ENCODE measurements at places on chromosomes 1 and 21.

GRCh38 chr1:230215529-230215928 is 148.5 kb downstream of the GALNT2 start:
- H3K27me3 ChIP-seq, result no peaks in the 10 kb centered on the region
- H3K4me1 ChIP-seq, result peaks cover 20% of the 10 kb centered on the region
- no peak overlapping the region for H3K27ac ChIP-seq

- no peak overlapping the region for H3K27ac ChIP-seq
- peaks cover 33% of the 10 kb centered on the region for H3K4me1 ChIP-seq
- peak overlapping the region; percentile 52 for H3K4me3 ChIP-seq
- H3K36me3 ChIP-seq, result no peaks in the 10 kb centered on the region
- no peak for DNase-seq
Observed at GRCh38 chr1:11690397-11691301, 861 bp upstream of the DRAXIN start.

DNA sequence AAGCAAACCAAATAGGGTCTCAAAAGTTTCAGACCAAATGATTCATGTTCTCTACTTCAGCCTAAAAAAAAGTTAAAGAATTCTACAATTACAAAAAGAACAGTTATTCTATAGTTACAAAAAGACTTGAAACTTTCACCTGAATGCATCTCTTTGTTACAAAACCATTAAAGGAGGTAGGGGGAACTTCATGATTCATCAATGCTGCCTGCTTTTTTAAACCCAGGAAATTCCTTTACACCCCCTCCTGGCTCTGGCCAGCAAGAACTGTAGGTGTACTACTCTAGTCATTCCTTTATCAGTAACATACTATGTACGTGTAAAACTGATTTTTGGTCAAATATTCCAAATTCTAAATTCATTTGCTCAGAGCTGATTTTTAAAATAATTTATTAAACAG is 5.0 kb downstream of the FAF1 start:
- H3K4me3 ChIP-seq, result no peak overlapping the region
- no peak for DNase-seq
- no peak overlapping the region for H3K27ac ChIP-seq
- no peaks in the 10 kb centered on the region for H3K27me3 ChIP-seq
- H3K36me3 ChIP-seq, result no peaks in the 10 kb centered on the region

- no peaks in the 10 kb centered on the region for H3K4me1 ChIP-seq
- no peak for DNase-seq
- no peaks in the 10 kb centered on the region for H3K27me3 ChIP-seq
- no peak overlapping the region for H3K4me3 ChIP-seq
Observed at GRCh38 chr21:24658926-24659325, 948.4 kb downstream of the MRPL39 start.

DNA sequence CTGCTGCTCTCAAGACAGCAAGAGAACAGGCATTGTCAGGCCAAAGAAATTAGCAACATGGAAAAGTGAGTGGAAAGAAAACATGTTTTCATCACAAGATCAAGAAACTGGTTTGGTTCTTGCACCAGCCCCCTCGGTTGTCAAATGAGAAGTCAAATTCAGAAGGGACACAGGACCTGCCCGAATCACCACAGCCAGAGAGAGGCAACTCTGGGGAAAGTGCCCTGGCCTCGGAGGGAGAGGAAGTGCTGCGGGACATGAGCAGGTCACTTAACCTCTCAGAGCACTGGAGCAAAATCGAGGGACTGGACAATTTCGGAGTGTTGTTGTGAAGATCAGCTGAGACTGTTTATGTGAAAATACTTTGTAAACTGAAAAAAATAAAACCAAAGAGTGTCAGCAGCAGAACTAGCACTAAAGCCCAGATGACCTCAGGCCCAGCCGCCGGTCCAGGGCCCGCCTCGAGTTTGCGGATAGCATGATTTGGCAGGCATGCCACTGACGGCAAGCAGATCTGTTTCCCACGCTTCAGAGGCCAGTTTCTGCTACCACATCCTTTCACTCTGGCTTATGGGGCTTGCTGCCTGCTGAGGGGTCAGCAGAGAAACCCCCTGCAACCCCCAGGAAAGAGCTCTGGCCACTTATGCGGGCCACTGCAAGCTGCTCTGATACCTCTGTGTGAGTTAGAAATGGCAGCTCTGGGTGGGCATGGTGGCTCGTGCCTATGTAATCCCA is 32.1 kb downstream of the CD247 start:
- no peaks in the 10 kb centered on the region for H3K4me1 ChIP-seq
- H3K27ac ChIP-seq, result no peak overlapping the region
- H3K27me3 ChIP-seq, result no peaks in the 10 kb centered on the region
- DNase-seq, result no peak

GRCh38 chr1:21755067-21755466 is 27.9 kb downstream of the USP48 start:
- H3K4me3 ChIP-seq, result no peak overlapping the region
- H3K27ac ChIP-seq, result no peak overlapping the region
- peaks cover 6% of the 10 kb centered on the region for H3K4me1 ChIP-seq
- H3K36me3 ChIP-seq, result peaks cover 60% of the 10 kb centered on the region

- no peak overlapping the region for H3K4me3 ChIP-seq
- no peak overlapping the region for H3K27ac ChIP-seq
- no peak for DNase-seq
- no peaks in the 10 kb centered on the region for H3K36me3 ChIP-seq
Observed at GRCh38 chr1:63663873-63664272, 70.7 kb downstream of the PGM1 start.

DNA sequence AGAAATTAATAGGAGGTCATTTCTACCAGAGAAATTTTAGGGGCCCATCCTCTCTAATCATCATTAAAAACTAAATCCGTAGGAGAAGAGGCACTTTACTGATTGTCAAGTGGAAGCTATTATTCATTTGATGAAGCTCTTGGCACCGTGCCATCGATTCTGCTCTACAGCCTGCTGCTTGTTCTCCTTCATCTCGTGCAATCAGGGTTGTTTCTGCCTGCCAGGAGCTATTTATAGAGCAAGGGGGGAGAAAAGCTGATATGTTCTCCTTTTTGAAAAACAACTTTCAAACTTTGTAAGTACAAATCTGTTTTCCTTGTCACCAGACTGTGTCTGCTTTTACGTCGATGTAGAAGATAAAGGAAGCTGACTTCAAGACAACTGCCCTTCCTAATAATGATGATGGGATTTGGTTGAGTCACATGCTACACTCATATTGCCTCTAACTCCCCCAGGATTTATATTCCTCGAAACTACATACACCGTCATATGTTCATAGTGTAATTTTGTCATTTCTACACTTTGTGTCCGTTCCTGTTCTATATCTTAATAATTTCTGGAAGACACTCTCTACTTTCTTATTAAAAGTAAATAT is 169.6 kb upstream of the LHX8 start:
- no peaks in the 10 kb centered on the region for H3K27me3 ChIP-seq
- no peaks in the 10 kb centered on the region for H3K36me3 ChIP-seq
- H3K4me1 ChIP-seq, result no peaks in the 10 kb centered on the region
- DNase-seq, result no peak

DNA sequence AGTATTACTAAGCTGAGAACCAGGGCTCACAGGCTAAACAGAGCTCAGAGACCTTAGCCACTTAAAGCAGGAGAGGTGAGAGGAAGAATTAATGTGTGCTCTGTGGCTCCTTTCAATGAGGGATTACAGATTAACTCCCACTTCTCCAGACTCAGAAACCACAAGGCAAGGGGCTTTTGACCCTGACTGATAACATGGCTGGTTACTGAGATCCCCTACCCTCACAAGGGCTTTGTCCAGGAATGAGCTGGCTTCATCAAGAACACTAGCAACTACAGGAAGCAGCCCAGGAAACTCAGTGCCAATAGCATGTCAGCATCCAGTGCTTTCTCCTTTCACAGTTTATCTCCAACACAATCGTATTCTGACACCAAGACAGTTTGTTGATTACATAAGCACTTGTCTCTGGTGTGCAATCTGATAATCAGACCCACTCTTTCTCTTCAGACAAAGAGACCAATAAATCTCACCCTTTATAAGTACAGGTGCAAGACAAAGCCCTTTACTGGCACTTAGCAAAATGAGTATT is 38.8 kb downstream of the ERI3 start:
- peaks cover 72% of the 10 kb centered on the region for H3K36me3 ChIP-seq
- H3K4me3 ChIP-seq, result no peak overlapping the region
- H3K27me3 ChIP-seq, result no peaks in the 10 kb centered on the region
- no peak for DNase-seq

DNA sequence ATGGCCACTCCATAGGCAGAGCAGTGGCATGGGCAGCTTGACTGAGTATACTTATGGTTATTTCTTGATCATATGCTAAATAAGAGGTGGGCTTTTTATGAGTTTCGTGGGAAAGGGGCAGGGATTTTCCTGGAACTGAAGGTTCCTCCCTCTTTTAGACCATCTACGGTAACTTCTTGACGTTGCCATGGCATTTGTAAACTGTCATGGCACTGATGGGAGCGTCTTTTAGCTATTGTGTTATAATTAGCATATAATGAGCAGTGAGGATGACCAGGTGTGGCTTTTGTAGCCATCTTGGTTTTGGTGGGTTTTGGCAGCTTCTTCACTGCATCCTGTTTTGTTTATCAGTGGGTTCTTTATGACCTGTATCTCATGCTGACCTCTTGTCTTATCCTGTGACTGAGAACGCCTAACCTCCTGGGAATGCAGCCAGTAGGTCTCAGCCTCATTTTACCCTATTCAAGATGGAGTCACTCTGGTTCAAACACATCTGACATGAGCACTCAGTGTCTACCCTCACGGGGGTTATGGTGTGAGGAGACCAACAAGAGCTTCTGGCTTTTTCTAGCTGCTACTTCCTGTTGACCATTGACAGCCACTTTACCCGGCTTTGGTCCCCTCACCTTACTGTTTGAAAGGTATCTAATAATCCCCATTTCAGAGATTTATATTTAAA is 71.7 kb downstream of the GALNT2 start:
- H3K27me3 ChIP-seq, result no peaks in the 10 kb centered on the region
- DNase-seq, result no peak
- no peak overlapping the region for H3K4me3 ChIP-seq

DNA sequence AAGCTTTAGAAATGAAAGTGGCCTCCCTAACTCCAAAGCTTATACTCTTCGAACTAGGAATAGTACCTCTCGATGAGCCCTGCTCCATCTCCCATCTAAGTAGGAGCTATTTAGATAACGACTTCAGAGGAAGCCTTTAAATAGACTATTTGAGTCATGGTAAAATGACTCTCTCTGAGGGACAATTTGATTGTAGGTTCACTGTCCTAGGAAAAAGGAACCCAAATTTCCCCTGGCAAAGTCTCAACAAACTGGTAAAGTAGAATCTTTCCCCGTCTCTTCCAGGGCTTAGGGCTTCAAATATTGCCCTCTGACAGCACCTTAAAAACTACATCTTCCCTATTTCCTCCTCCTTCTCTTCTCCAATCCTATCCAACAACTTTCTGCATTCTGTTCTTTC is 2.0 kb upstream of the FCER1A start:
- no peak overlapping the region for H3K4me3 ChIP-seq
- no peaks in the 10 kb centered on the region for H3K36me3 ChIP-seq
- no peak overlapping the region for H3K27ac ChIP-seq
- DNase-seq, result no peak
- H3K27me3 ChIP-seq, result no peaks in the 10 kb centered on the region

DNA sequence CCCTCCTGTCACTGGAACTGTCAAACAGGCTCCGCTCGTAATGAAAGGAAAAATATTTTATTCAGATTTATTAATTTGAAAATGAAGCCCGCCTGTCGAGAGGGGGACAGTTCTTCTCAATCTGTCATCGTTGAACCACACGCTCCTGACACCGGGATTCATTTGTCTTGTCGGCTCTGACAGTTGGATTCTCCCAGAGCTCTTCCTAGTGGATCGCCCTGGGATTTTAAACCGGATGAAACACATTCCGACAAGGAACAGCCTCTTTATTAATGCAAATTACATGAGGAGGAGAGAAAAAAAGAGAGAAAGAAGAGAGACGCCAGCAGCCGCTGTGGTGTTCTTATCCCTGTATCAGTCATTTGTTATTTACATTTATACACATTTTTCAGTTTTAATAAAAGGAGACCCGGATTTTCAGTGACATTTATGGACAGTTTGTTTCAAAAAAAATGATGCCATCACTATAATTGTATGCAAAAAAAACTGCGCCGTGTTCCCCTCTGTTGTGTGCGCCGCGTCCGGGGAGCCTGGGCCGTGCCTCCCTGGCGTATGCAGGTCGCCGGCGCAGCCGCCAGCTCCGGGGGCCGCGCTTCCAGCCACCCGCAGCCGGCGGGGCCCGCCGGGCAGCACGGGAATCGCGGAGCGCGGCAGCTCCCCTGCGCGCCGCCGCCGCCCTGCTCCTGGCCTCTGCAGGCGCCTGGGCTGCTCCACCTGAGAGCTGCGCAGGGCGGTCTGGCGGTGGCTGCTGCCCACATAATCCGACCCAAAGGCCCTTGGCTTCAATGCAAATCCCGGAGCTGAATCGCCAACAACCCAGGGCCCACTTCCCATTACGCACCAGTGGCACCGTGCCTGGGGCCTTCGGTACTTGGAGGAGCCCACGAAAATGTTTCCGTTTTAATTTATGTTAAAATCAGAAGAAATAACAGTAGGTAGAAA is 237.9 kb upstream of the PBX1 start:
- no peak overlapping the region for H3K27ac ChIP-seq
- H3K27me3 ChIP-seq, result no peaks in the 10 kb centered on the region
- DNase-seq, result no peak
- peaks cover 6% of the 10 kb centered on the region for H3K4me1 ChIP-seq
- no peaks in the 10 kb centered on the region for H3K36me3 ChIP-seq
- peak overlapping the region; percentile 56 for H3K4me3 ChIP-seq

GRCh38 chr21:42830456-42831455 is 48.6 kb downstream of the WDR4 start:
- H3K36me3 ChIP-seq, result no peaks in the 10 kb centered on the region
- no peak for DNase-seq
- H3K27ac ChIP-seq, result no peak overlapping the region

GRCh38 chr1:105100102-105100501 is 1350.4 kb downstream of the AMY1C start:
- no peaks in the 10 kb centered on the region for H3K27me3 ChIP-seq
- no peak overlapping the region for H3K27ac ChIP-seq
- no peaks in the 10 kb centered on the region for H3K4me1 ChIP-seq
- H3K36me3 ChIP-seq, result no peaks in the 10 kb centered on the region
- H3K4me3 ChIP-seq, result no peak overlapping the region

DNA sequence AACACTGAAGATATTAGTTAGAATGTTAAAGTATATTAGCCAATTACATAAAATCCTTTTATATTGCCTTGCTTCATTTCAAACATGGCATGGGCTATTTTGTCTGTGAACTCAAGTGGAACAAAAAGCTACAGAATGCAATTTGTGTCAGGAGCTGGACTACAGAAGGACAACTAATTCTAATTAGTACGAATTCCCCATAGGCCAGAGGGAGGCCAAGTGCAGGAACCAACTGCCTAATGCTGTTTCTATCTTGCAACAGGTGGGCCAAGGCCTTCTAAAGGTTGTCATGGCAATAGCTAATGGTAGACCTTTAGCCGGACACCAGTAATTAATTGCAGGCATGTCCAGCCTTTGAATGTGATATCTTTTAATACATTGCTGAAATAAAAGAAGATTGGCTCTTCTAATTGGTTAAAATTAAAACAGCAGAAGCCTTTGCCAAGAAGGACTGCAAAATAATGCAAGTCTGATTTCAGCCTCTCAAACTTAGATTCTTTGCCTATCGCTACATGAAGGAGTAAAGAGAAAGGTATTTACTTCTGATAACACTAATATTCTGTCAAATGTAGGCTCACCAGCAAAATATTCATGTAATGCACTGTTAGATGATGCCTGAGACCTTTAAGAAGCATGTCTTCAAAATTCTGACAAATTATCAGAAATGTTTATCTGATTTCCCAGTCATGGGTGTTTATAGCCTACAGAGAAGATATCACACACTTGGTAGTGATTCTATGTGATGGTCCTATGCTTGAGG is 232.1 kb downstream of the LMO4 start:
- H3K27ac ChIP-seq, result no peak overlapping the region
- H3K27me3 ChIP-seq, result no peaks in the 10 kb centered on the region
- no peak overlapping the region for H3K4me3 ChIP-seq
- no peaks in the 10 kb centered on the region for H3K36me3 ChIP-seq
- no peak for DNase-seq
